Karpas-422 (cell line): ENCODE measurements at places on chromosomes 6 and 20. TPM values are rescaled to one million over a fixed set of nuclear protein-coding genes. Genes with fewer than 3 reads are reported as not detected.

- H3K27me3 ChIP-seq: no peaks in the 10 kb centered on the region
- no peaks in the 10 kb centered on the region for H3K4me1 ChIP-seq
- no peak overlapping the region for H3K27ac ChIP-seq
- H3K4me3 ChIP-seq: no peak overlapping the region
These were observed 94.8 kb downstream of the MBOAT1 start for GRCh38 chr6:20117474-20117873.

- no peak overlapping the region for H3K27ac ChIP-seq
- no peaks in the 10 kb centered on the region for H3K4me1 ChIP-seq
- no peaks in the 10 kb centered on the region for H3K27me3 ChIP-seq
- H3K4me3 ChIP-seq: no peak overlapping the region
- H3K36me3 ChIP-seq: no peaks in the 10 kb centered on the region
- DNase-seq: no peak
These were observed 43.3 kb upstream of the SCGN start for GRCh38 chr6:25608558-25609174.

GRCh38 chr6:7650878-7651277 lies 60.9 kb downstream of the SNRNP48 start:
- no peaks in the 10 kb centered on the region for H3K36me3 ChIP-seq
- no peak overlapping the region for H3K4me3 ChIP-seq
- DNase-seq: no peak
- H3K4me1 ChIP-seq: no peaks in the 10 kb centered on the region
- H3K27me3 ChIP-seq: no peaks in the 10 kb centered on the region
- no peak overlapping the region for H3K27ac ChIP-seq

DNA sequence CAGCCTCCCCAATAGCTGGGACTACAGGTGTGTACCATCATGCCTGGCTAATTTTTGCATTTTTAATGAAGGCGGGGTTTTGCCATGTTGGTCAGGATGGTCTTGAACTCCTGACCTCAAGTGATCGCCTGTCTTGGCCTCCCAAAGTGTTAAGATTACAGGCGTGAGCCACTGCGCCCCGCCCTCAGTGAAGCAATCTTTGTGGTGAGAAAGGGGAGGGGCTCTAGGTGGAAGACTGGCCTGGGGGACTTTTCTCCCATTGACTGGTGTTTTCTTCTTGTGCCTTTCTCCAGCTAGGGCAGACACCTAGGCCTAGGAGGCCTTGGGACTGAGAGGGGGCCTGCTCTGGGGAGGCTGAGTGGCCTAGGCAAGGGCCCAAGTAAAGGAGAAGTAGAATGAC lies 84.1 kb downstream of the DNAAF9 start:
- no peaks in the 10 kb centered on the region for H3K36me3 ChIP-seq
- H3K4me1 ChIP-seq: no peaks in the 10 kb centered on the region
- no peak overlapping the region for H3K27ac ChIP-seq
- no peaks in the 10 kb centered on the region for H3K27me3 ChIP-seq
- no peak for DNase-seq

DNA sequence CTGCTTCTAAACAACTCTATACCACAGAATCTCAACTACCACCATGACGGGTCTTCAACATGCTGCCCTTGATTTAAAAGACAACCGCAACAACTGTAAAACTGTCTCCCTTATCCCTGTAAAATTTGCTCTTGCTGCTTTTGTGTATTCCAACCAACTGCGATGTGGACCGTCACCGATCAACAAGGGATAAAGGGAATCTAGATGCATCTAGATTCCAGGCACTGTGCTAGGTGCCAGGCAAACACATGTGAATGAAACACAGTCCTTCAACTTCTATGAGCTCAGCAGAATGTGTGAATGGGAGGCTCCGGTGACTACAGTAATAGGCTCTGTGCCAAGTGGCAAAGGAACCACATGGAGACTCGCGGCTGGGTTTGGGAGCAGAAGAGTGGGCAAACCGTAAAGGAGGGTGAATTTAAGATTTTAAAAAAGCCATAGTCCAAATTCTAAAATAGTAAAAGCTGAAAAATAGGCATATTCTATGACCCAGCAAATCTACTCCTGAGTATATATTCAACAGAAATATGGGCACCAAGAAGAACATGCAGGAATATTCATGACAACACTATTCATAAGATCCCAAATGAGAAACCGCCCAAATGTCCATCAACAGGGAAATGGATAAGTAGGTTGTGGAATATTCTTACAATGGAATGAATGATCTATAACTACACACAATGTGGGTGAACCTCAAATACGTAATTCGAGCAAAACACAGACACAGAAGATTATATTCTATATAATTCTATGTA lies 3.7 kb upstream of the PRND start:
- H3K27me3 ChIP-seq: no peaks in the 10 kb centered on the region
- peaks cover 18% of the 10 kb centered on the region for H3K4me1 ChIP-seq

DNA sequence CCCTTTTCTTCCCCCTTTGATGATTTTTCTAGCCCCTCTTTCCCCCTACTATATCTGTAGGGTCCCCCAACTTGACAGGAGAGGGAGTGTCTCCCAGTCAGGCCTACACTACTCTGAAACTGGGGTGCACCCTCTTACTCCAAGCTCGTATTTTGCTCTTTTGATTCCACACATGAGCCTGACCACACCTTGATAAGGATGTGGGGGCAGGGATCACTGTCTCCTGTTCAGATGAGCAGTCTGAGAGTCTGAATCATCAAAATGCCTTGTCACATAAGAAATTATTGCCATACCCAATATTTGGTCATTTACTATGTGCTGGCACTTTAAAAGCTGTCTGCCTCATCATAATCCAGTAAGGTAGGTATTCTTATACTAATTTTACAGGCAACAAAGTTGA lies 15.9 kb downstream of the PNPLA1 start:
- no peaks in the 10 kb centered on the region for H3K27me3 ChIP-seq
- no peak overlapping the region for H3K4me3 ChIP-seq
- no peak for DNase-seq
- H3K27ac ChIP-seq: no peak overlapping the region

- no peaks in the 10 kb centered on the region for H3K27me3 ChIP-seq
- no peaks in the 10 kb centered on the region; the same call in 1 of the 2 replicates for H3K36me3 ChIP-seq
- no peak for DNase-seq
These were observed 123.9 kb downstream of the WDR27 start for GRCh38 chr6:169577974-169578373.

DNA sequence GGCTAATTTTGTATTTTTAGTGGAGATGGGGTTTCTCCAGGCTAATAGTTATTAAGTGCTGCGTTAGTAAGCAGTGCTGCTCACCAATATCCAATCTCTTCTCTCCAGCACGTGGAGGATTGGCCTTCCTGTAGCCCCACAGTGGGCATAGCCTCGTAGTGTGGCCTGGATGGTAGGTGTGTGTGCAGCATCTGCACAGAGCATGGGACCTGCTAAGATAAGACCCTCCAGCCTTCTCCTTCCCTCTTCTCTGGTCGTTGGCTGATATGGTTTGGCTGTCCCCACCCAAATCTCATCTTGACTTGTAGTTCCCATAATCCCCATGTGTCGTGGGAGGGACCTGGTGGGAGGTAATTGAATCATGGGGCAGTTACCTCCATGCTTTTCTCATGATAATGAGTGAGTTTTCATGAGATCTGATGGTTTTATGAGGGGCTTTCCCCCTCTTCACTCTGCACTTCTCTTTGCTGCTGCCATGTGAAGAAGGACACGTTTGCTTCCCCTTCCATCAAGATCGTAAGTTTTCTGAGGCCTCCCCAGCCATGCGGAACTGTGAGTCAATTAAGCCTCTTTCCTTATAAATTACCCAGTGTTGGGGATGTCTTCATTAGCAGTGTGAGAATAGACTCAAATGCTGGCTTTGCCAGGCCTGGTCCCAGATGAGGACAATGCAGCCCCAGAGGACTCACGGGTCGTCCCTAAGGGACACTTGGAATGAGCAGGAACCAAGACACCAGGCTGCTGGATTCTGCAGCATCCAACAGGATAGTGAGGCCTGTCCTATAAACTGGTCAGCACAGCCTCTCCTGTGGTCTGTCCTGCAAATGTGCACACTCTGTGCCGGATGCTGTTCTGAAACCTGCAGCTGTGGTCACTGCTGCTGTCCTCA lies 63.4 kb upstream of the AFDN start:
- H3K36me3 ChIP-seq: no peaks in the 10 kb centered on the region
- DNase-seq: no peak
- H3K27me3 ChIP-seq: no peaks in the 10 kb centered on the region
- no peaks in the 10 kb centered on the region for H3K4me1 ChIP-seq

- H3K27ac ChIP-seq: no peak overlapping the region
- H3K36me3 ChIP-seq: no peaks in the 10 kb centered on the region
- DNase-seq: no peak
- no peaks in the 10 kb centered on the region for H3K27me3 ChIP-seq
These were observed 60.9 kb downstream of the SULF2 start for GRCh38 chr20:47724396-47724795.

- no peaks in the 10 kb centered on the region for H3K27me3 ChIP-seq
- no peak for DNase-seq
- no peak overlapping the region for H3K4me3 ChIP-seq
These were observed 49.5 kb upstream of the B4GALT5 start for GRCh38 chr20:49762940-49763766.

DNA sequence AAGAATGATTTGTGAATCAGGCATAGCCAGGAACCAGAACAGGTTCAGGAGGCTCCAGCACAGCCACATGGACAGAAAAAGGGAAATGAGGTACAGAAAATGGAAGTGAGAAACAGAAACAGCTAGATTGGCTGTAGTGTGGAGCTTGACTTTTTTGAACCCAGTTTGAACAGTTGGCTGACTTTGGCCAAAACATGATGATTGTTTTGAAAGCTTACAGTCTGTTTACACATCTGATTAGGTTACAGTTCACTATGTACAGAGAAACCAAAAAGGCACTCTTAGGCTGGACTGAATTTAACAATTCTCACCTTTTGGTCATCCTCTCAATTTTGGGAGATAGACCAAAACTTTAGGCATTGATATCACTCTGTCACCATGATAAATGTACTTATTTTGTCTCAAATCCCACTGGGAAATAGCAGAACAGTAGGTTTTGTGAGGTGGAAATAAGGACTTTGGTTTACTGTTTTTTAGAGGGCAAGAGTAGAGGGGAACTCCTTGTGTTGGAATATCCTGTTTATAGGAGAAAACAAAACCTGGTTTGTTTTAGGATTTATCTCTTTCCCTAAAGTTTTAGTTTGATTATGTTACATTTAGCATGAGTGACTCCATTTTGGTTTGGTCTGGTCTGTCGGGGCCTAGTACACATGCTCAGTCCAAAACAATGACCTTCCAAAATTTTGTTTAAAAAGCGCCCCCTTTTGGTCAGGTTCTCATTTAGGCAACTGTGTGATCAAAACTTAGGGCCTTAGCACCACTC lies 123.1 kb downstream of the OLIG3 start:
- no peaks in the 10 kb centered on the region for H3K27me3 ChIP-seq
- no peaks in the 10 kb centered on the region for H3K36me3 ChIP-seq
- no peak overlapping the region for H3K4me3 ChIP-seq
- H3K4me1 ChIP-seq: peaks cover 6% of the 10 kb centered on the region
- DNase-seq: peak; percentile 74

DNA sequence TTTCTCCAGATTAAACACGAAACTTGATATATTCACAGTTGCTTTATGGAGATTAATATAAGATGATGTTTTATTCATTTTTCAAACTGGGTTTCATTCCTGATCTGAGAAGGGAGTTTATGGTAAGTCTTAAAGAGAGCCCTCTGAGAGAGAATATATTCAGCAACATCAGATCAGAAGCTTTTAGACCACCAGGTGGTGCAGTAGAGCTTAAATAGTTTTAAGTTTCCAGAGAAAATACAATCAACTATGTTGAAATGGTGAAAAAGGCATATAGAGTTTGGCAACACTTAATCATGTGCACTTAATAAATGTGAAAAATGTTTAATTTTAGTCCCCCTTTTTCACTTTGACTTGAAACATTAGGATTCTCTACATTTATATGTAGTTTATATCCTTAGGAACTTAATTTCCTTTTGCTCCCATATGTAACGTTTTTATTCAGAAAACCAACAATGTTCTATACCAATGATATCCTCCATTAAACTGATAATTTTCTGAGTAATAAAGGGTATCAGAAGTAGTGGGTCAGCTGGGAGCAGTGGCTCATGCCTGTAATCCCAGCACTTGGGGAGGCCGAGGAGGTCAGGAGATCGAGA lies 86.4 kb upstream of the CLDN20 start:
- H3K36me3 ChIP-seq: no peaks in the 10 kb centered on the region
- DNase-seq: peak; percentile 87
- peaks cover 9% of the 10 kb centered on the region for H3K4me1 ChIP-seq
- no peak overlapping the region for H3K27ac ChIP-seq
- no peaks in the 10 kb centered on the region for H3K27me3 ChIP-seq

The ELOVL4 gene
- not detected in 2 replicates for total RNA-seq

The HLA-DRA gene
- total RNA-seq: 1,241 and 1,934 TPM in 2 replicates

The KAT14 gene
- 14.5 and 18.6 TPM in 2 replicates for total RNA-seq

The TNF gene
- 223 and 233 TPM in 2 replicates for total RNA-seq

The SLC17A3 gene
- total RNA-seq: not detected in 2 replicates

The DEFB132 gene
- total RNA-seq: 0.22 TPM in 1 of 2 replicates, not detected in the other

The SLC2A4RG gene
- total RNA-seq: 18.6 and 37.9 TPM in 2 replicates

The OVOL2 gene
- not detected in 2 replicates for total RNA-seq
